ENCODE measurements at places on chromosomes 2 and 18.
A peak's percentile ranks its signal among the peaks of the same experiment; 100 is the strongest.

DNA sequence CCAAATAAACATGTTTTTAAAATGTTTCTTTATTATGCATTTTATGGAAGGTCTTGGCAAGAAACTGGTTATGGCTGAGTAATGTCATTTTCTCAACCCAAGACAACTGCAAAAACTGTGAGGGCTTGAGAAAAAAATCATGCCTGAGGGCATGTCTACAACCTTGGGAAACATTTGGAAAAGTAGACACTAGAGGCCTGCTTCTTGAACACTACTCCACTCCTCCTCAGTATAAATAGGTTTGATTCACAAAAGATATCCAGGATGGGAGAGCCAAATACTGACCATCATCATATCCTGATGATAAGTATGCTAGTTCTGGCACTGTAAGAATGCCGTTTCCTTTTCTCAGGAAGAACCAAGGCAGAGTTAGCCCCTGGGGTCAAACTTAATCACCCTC is 71.1 kb downstream of the OSR1 start:
- DNase-seq = no peak

- DNase-seq = peak; percentile 66
Observed at GRCh38 chr2:10407841-10408648, 40.1 kb downstream of the ODC1 start.

- DNase-seq = no peak
Observed at GRCh38 chr2:8309131-8309530, 372.7 kb upstream of the ID2 start.

- DNase-seq = no peak
Observed at GRCh38 chr2:19802086-19802841, 99.5 kb downstream of the TTC32 start.

DNA sequence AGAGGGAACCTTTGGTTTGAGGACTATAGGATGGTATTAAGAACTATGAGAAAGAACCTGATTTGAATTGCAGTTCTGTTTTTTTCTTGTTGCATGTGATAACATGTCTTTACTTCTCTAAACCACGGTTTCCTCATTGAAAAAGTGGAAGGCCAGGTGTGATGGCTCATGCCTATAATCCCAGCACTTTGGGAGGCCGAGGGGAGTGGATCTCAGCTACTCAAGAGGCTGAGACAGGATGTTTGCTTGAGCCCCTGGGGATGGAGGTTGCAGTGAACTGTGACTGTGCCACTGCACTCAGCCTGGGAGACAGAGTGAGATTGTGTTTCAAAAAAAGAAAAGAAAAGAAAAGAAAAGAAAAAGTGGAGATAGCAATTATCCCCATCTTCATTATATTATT is 32.3 kb downstream of the SCN9A start:
- no peak for DNase-seq
